ENCODE measurements at places on chromosomes 16 and 17.

DNA sequence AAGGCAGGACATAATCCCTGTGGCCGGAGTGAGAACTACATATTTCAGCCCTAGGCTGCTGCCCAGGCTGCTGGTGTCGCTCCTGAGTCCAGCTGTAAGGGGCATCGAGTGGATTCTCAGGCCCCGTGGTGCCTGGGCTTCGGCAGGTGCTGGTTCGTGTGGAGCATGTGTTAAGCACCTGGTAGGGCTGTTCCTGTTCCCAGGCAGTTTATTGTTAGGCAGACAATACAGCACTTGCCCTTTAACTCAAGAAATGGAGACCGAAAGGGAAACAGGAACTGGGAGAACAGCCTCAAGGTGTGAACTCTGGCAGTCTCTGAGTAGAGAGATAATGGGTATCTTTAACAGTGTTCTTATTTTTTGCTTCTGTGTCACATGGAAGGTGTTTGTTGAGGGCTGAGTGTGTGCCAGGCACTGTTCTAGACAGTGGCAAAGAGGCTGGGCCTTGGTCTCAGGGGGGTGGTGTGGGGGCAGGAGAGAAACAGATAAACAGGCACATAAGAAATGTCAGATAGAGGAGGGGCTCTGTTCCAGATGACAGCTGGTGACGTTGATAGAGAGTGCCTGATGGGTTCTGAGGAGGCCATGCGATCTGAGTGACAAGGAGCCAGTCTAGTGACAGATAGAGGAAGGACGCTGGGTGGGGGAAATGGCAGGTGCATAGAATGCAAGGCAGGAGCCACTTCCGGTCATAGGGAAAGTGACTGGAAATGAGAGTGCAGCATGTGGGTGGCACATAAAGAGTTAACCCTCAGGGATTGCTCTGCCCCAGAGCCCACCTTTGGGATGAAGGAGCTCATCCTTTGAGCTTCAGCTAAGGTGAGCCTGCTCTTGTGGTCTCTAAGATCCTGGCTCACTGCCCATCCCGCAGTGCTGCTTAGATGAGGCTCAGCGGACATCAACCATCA is 33.8 kb downstream of the EPN2 start:
- peak; percentile 34 for DNase-seq

DNA sequence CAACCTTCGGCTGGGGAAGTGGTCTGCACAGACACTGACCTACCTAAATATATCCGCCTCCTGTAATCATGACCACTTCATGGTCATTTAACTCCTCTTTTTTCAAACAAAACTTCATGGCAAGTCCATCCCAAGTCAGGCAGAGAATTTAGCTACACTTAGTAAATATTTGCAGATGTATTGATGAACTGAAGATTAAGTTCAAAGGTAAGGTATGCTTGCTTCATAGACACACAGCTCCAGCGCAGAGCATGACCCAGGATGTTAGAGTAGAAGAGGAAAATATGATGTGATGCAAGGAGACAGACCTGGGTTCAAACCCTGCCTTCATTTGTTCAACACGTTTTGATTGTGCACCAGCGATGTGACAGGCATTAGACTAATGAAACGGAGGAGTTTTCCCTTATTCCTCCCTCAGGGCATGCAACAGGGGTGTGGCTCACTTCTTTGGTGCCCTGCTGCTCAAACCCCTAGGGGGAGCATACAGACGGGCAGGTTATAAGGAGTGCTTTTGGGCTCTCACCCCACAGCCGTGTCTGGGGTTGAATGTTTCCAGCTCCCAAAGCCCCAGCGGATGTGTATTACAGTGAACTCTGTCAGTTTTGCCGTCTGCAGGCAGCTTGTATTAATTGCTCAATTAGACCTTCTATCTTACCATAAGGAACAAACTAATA is 23.9 kb upstream of the CLEC3A start:
- DNase-seq = no peak

DNA sequence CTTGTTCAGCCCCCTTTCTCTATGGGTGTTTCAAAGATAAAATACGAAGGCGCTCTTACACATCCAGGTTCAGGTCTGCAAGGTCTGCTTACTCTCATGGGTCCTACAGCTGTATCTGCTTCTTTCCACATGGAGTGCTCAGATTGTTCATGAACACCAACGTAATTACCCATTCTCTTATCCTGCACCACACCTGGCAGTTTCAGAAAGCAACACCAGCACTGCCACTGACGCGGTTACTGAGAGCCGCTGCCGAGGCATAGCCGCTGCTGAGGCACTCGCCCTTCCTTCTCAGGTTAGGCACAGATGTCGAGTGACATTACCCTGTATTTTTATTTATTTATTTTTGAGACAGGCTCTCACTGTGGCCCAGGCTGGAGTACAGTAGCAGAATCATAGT is 147.1 kb downstream of the RPTOR start:
- no peak for DNase-seq

DNA sequence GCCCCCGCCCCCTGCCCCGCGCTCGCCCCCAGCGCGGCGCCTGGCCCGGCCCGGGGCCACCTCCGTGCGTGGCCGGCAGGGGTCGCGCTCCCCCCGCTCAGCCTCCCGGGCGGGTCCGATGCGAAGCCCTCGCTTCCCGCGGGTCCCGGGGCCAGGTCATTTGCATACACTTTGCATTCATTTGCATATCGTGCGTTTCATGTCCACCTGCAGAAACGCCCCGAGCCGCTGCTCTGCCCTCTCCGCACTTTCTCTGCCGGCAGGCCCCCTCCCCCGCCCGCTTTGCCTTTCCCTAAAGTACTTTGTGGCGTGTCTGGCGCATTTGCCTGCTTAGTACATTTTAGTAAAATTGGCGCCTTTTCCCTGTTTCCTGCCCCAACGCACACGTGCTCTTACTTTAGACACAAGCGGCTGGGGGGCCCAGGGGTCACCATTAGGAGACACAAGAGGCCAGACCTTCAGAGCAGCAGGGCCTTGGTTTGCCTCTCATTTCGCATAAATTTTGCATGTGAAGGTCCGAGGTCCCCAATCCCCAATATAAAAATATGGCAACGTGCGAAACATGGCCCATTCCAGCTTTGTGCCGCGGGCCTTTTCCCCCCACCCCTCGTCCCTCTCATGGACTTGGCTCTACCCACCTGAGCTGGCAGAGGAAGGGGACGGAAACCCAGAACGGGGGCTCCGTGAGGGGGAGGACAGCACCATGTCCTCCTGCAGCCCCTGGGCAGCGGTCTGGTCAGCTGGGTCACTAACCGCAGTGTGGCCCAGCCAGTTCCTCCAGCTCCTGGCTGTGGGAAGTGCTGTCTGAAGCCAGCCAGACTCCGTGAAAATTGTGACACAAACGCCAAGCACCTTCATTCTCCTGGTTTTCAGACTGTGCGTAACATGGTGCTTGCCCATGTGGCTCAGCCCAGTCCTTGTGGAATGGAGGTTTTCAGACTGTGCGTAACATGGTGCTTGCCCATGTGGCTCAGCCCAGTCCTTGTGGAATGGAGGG is 34.8 kb downstream of the CBFA2T3 start:
- DNase-seq = no peak

DNA sequence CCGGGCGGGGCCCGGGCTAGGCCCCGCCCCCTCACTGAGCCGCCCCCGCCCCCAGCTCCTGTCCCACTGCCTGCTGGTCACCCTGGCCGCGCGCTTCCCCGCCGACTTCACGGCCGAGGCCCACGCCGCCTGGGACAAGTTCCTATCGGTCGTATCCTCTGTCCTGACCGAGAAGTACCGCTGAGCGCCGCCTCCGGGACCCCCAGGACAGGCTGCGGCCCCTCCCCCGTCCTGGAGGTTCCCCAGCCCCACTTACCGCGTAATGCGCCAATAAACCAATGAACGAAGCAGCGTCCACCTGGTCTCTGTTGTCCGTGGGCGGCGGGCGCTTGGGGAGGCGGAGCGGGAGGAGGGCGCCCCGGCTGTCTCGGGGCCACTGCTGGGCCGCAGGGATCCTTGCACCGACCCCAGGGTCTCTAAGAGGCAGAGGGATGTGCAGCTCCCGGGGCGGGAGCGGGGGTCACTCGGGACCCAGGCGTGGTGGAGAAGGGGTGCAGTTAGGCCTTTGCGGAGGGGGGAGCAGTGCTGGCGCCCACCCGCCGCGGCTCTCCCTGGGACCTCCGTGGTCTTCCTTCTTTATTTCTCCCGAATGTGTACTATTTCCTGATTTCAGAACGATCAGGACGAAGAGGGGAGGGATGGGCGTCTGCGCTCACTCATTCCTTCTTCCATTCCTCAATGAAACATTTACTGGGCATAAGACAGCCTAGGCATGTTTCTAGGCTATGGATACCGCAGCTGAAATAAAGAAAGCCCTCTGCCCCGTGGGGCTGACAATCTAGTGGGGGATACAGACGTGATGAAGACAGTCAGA is 2.0 kb downstream of the HBZ start:
- DNase-seq = no peak

Data from SHP77 treated with DMSO at 0.1 percent for 48 hours (cell line).